ENCODE measurements at places on chromosomes 2 and 18.

DNA sequence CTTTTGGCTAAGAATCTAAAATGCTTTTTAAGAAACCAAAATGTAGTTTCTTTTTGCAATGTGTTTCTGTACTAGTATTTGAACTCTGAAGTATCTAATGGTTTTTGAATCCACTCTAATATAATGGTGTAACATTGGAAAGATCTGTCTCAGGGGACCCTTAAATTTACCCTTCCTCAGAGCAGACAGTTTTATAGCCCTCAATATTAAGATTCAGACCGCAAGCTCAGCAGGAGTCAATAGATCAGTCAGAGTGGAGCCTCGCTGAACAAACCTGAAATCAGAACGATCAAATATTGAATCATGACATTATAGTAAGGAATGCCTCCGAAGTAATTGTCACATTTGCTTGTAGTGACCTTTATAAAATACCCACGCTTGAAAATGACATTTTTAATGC is 18.3 kb downstream of the SGPP2 start:
- DNase-seq = no peak

DNA sequence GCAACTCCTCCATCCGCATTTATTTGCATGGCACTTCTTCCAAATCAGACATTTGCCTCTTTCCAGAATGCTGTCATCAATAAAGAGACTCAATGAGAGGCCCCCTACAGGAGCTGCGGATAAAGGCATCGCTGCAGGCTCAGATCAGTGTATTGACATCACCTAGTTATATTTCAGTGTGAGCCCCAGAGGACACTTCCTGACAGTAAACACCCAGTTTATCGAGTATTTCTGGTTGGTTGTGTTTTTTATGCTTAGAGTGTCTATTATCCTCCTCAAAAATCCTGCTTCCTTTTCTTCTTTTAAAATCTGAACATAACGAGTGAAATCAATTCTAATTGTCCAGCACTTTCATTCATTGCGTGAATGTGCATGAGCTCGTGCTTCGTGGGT is 38.8 kb downstream of the NRP2 start:
- DNase-seq = no peak

DNA sequence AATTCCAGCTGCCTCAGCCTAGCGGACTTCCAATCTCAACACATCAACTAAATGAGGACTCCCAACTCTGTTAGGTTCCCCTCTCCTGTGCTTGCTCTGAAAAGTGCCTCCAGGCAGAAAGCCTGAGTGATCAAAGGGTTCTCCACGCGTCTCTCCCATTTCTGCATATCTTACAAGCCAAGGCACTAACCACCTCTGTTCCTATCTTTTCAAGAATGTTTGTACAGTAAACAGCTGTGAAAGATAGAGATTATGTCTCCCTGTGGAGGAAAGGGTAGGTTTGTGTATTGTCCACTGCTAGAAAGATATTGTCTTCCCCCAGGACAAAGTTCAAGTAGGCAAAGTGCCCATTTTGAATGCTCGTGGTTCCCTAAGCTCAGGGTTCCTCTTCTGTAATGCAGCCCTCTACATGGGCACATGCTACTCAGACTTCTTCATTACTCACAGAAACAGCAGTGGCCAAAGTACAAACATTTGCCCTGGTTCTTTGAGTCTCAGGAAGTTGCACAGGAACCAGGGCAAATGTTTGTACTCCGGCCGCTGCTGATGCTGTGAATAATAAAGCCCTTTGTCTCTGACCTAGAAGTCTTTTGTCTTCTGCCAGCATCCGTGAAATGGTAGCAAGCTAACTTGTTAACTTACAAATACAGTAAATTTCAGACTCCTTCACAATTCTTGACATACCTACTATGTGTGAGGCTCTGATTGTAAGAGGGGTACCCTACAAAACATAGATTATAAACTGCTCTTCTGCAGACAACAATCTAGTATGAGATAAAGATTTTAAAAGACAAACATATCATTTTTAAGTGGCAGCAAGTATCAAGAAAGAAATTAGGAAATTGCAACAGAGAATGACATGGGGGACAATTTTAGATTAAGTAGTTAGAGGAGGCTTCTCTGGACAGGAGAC is 44.5 kb downstream of the PKDCC start:
- DNase-seq = no peak

DNA sequence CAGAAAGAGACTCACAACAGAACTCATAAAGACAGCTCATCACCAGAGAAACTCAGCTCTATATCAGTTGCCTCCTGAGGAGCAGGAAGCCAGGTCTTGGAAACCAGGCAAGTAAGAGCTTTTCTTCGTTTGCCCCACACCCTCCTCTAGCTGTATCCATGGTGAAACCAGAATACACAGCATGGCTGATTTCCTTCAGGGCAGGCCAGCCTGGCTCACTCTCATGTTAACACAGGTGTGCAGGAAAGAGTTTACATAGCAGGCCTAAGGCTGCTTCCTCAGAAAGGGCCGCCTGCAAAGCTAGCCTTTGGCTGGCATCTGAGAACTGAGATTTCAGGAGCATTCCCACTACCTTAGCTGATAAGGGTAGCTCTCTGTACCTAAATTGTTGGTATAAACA is 65.7 kb downstream of the KLHL14 start:
- DNase-seq = no peak

- DNase-seq = no peak
These were observed 12.6 kb downstream of the MRPL44 start for GRCh38 chr2:223969856-223970255.

GRCh38 chr18:24181806-24182205 is 42.9 kb downstream of the CABYR start:
- no peak for DNase-seq

GRCh38 chr2:238898534-238899281 is 50.8 kb downstream of the TWIST2 start:
- no peak for DNase-seq

DNA sequence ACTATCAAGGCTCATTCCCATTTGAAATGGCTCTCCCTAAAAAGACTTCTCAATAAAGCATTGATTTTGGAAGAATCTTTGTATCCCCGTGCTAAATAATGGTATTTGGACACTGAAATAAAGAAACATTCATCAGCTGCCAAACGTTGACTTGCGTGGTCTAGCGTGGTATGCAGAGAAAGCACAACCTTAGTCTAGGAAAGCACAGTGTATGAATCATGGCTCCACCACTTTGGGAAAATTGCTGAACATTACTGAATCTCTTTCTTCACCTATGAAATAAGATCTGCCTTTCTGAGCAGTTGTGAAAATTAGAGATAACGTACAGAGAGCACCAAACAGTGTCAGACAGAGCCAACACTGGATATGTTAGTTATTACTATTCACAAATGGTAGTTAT is 353.9 kb downstream of the SS18 start:
- DNase-seq = no peak

DNA sequence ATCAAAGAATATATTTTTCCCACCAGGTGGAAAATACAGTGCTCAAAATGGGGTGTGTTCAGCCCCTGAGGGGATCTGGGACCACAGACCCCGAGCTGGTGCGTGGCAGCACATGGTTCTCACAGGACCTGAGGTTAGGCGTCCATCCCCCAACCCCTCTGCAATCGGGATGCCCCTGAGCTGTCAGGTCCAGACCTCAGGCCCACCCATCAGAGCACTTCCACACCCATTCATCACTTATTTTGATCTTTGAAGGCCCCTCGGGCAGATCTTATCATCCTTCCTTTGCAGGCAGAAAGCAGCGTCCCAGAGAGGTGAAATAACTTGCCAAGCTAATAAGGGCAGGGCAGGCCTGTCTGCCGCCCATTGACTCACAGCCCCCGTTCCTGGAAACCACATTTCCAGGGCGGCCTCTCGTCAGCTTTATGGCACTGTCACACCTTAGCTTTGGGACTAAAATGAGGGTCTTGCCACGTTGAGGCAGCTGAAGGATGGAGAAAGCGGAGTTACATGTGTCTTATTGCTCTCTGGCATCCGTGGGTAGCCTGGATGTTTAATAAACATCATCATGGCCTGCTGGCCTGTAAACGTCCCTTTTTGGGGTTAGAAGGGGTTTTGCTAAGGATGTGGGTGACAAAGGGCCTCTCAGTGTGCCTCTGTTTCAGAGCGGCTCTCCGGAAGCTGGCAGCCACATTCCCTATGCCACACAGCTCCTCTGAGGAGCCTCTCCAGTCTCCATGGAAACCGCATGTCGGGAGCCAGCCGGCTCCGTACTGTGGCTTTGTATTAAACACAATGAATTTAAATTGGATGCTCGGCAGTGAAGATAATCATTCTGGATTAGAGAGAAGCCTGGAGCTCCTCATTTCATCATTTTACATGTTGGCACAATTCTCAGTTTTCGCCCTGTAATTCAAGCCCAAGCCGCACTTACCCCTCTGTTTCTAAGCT is 58.3 kb upstream of the MAPRE3 start:
- DNase-seq = no peak

DNA sequence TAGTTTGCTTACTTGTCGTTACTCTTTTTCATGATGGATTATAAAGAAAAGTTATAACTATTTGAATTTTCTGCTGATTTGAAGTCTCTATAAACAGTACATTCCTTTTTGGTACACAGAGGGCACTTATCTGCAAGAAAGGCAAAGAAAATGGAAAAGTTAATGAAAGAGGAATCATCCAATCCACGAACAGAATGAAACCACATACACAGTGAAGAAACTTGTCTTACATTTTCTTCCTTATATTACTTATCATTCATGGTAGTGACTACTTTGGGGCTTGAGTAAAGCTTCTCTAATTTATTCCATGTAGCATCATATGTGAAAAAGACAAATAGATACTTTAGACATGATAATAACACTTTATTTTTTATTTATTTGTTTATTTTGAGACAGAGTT is 14.8 kb upstream of the ACTR3 start:
- no peak for DNase-seq

GRCh38 chr2:28101123-28101522 is 210.6 kb downstream of the BABAM2 start:
- DNase-seq = no peak

GRCh38 chr2:120179396-120179795 is 43.8 kb downstream of the TMEM185B start:
- no peak for DNase-seq

GRCh38 chr2:230904856-230905447 is 20.1 kb downstream of the GPR55 start:
- no peak for DNase-seq

GRCh38 chr2:43021791-43022509 is 204.5 kb downstream of the ZFP36L2 start:
- DNase-seq = no peak

DNA sequence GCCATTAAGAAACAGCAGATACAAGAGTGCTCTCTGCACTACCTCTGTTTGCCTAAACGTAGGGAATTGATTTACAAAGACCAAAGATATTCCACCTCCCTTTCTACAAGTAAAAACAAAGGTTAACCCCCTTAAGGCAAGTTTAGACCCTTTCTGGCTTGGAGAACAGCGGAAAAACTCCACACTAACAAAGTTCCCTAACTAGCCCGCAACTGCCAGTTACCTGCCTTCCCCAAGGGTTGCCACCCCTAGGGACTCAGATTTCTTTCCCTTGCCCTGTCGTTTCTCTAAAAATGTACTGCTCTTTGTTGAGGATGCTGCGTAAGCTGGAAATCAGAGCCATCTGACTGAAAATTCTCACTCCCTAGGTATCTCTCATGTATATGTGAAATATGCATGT is 627.5 kb upstream of the SOX11 start:
- DNase-seq = no peak

- no peak for DNase-seq
These were observed 502.6 kb upstream of the RAB12 start for GRCh38 chr18:8106603-8107002.

DNA sequence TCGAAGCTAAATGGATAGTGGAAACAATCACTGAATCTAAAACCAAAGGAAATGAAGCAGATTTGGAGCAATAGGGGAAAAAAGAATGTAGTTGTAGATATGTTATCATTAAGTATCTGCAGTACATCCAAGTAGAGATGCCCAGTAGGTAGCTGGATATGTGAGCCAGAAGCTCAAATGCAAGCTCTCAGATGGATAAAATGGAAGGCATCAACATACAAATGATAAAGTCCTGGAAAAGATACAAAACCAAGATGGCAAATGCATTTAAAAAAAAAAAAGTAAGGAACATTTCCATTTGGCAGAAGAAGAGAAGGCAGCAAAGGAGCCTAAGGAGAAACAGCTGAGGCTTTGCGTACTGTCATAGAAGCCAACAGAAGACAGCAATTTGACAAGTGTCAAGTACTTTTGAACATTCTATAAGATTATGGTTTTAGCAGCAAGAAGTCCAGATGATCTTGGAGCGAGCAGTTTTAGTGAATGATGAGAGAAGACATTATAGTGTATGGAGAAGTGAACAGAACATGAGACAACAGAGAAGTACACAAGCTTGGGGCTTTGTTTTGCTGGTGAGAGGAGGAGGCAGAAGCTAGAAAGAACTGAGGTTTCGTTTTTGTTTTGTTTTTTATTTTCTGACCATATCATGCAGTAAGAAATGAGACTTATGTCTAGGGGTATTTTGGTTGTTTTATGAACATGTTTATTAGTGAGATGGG is 18.3 kb downstream of the ROCK2 start:
- DNase-seq = no peak

DNA sequence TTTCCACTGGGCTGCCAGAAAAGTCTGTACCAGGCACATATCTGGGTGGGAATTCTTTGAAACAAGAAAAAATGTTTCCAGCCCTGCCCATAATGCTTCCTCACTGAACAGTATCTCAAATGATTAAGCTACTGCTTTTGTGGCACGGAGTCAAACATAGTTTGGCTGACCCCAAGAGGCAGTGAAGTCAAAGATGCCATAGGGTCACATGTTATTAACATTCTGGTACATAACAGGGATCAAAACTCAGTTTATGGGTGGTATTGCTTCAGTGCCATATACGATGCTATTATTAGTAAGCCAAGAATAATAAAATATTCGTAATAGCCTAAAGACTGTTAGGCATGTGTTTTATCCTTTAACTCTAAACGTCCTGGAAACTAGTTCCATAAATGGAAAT is 112.4 kb downstream of the FEZ2 start:
- no peak for DNase-seq

GRCh38 chr2:113155331-113155730 is 18.4 kb upstream of the PSD4 start:
- DNase-seq = no peak

- DNase-seq = no peak
These were observed 269.3 kb upstream of the RAB12 start for GRCh38 chr18:8339952-8340351.

DNA sequence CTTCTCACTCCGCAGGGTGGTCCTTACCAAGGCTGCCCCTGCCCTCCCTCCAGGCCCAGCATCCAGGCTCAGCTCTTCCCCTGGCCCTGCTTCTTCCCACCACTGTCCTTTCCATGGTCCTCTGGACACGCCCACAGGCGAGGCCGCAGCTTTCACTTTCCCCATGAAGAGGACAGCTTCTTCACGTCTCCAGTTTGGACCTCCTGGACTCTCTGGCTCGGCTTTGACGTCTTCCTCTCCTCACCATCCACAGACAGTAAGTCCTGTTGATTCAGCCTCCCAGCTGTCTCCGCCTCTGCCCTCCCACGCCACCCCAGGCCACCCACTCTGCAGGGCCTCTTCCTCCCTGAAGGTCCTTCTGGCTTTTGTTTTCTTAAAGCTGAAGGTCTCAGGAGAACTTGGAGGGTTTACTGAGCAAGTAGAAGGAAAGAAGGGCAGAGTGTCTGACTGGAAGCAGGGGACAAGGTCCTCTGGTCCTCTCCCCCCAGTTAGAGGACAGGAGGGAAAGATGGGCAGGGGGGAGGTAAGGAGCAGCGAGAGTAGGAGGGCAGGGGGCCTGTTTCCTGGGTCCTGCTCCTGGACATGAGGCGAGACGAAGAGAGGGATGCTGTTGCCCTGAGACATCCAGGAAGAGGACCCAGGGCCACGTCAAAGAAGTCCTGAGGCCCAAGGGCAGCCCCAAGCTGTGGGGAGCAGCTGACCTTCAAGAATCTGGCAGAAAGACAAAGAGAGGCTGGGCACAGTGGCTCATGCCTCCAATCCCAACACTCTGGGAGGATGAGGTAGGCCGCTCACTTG is 24.7 kb upstream of the NMUR1 start:
- DNase-seq = no peak

Measured in stimulated activated CD8-positive, alpha-beta memory T cell treated with anti-CD3 and anti-CD28 coated beads, Interleukin-7, amount 100 ng/mL, for 48 hours (primary cell).